ENCODE measurements at places on chromosomes 4 and X. TPM values are rescaled to one million over a fixed set of nuclear protein-coding genes. Genes with fewer than 3 reads are reported as not detected.
A peak's percentile ranks its signal among the peaks of the same experiment; 100 is the strongest.

- peak within 1 kb of the TSS; percentile 94 for H3K4me3 ChIP-seq
- peak; percentile 82 for DNase-seq
- H3K36me3 ChIP-seq, result peaks cover 15% of the 10 kb centered on the region
- no peaks in the 10 kb centered on the region for H3K27me3 ChIP-seq
- peak within 1 kb of the TSS; percentile 97 for H3K27ac ChIP-seq
Observed at GRCh38 chr4:186191200-186192065, at the start of gene CYP4V2. Gene CYP4V2 (plus strand): TSS chr4:186191567. CDS start chr4:186191824, 257 bp downstream.

- no peaks in the 10 kb centered on the region for H3K4me1 ChIP-seq
- H3K4me3 ChIP-seq, result no peak overlapping the region
- DNase-seq, result no peak
- no peaks in the 10 kb centered on the region for H3K36me3 ChIP-seq
- no peaks in the 10 kb centered on the region for H3K27me3 ChIP-seq
Observed at GRCh38 chr4:132195176-132195575, 953.9 kb upstream of the PCDH10 start.

DNA sequence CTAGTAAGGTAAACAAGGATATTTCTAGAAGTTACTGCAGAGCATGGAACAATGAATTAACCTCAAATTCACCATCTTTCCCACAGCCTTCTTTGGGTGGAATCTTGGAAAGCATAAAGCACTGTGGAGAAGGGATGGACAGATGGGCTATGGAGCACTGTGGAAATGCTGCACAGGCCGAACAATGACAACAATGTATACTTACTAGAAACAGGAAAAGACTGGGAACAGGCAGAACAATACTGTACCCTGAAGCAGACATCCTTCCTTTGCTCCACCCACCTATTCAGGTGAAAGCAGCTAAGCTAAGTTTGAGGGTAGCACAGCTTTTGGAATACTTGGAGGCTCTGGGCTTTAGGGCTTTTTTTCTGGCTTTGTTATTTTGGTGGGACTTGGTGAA lies 250.6 kb upstream of the KLF8 start:
- H3K27ac ChIP-seq, result no peak overlapping the region
- no peaks in the 10 kb centered on the region for H3K4me1 ChIP-seq
- DNase-seq, result no peak
- H3K27me3 ChIP-seq, result no peaks in the 10 kb centered on the region
- H3K36me3 ChIP-seq, result no peaks in the 10 kb centered on the region

DNA sequence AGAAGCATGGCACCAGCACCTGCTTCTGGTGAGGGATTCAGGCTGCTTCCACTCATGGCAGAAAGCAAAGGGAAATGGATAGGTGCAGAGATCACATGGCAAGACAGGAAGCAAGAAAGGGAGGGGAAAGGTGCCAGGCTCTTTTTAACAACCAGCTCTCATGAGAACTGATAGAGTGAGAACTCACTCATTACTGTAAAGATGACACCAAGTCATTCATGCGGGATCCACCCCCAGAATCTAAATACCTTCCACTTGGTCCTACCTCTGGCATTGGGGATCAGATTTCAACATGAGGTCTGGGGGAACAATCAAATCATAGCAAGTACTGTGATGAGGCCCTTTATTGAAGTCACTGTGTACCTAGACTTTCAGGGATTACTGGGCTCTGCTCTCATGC lies 72.0 kb upstream of the PRDM5 start:
- no peaks in the 10 kb centered on the region for H3K36me3 ChIP-seq
- no peak overlapping the region for H3K27ac ChIP-seq
- H3K27me3 ChIP-seq, result no peaks in the 10 kb centered on the region
- DNase-seq, result no peak

PAGE2 gene
- total RNA-seq, result not detected

CT45A5 gene
- not detected for total RNA-seq
